ENCODE measurements at places on chromosomes 11 and 22. TPM values are rescaled to one million over a fixed set of nuclear protein-coding genes. Genes with fewer than 3 reads are reported as not detected.

The TSPAN32 gene
- total RNA-seq, result under 0.01 TPM

The FERMT3 gene
- 2.0 TPM for total RNA-seq

The CHEK2 gene
- total RNA-seq, result 21.7 TPM

The ARL14EP gene
- 27.7 TPM for total RNA-seq

The SAMM50 gene
- 49.6 TPM for total RNA-seq

The LIPT2 gene
- 3.3 TPM for total RNA-seq

The IFITM10 gene
- total RNA-seq, result 0.28 TPM

The TMEM223 gene
- 12.8 TPM for total RNA-seq

The OR8B2 gene
- total RNA-seq, result not detected

The HORMAD2 gene
- total RNA-seq, result under 0.01 TPM

The OLFML1 gene
- 3.1 TPM for total RNA-seq

The PRR33 gene
- not detected for total RNA-seq

The CAVIN3 gene
- total RNA-seq, result 185 TPM

The MEI1 gene
- total RNA-seq, result 0.46 TPM

The P2RY6 gene
- 0.18 TPM for total RNA-seq
